ENCODE measurements at places on chromosomes 4 and X.

DNA sequence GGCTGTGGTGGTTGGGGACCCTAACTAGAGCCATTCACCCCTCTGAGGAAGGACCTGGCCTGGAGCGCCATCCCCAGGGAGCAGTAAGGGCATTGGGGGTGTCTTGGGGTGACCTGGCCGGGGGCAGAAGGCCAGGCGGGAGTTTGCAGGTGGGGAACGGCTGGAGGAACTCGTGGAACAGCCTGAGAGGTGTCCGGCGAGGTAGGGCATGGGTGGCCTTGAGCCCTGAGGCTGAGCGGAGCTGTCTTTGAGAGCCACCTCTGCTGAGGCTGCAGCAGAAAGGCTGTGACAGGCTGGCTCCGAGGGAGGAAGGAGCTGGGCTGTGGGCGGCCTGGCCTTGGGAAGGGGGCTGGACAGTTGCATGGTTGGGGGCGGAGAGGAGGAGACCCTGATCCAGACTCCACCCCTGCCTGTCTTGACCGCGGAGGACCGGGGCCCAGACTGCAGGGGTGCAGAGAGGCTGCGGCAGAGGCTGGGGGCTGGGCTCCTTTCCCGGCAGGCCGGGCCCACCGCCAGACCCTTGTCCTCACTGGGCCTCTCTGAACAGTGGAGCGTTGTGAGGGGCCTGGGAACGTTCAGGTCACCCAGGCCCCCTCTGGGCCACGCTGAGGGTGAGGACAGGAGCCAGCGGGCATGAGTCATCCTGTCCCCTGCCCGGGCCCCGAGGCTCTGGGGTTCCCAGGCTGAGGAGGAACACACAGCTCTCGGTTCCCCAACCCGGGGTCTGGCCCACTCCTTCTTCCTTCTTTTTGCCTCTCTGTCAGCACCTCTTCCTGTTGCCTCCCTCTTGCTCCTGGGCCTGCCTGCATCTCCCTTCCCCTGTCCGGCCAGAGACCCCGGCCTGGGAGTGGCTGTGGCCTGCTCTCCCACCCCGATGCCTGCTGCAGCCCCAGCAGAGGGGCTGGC, 8.1 kb downstream of the SH3BP2 start:
- peak; percentile 81 for DNase-seq

- no peak for DNase-seq
Observed at GRCh38 chrX:154376774-154377173, 2.3 kb upstream of the EMD start.

- no peak for DNase-seq
Observed at GRCh38 chr4:136369073-136369472, 1163.2 kb downstream of the PCDH18 start.

DNA sequence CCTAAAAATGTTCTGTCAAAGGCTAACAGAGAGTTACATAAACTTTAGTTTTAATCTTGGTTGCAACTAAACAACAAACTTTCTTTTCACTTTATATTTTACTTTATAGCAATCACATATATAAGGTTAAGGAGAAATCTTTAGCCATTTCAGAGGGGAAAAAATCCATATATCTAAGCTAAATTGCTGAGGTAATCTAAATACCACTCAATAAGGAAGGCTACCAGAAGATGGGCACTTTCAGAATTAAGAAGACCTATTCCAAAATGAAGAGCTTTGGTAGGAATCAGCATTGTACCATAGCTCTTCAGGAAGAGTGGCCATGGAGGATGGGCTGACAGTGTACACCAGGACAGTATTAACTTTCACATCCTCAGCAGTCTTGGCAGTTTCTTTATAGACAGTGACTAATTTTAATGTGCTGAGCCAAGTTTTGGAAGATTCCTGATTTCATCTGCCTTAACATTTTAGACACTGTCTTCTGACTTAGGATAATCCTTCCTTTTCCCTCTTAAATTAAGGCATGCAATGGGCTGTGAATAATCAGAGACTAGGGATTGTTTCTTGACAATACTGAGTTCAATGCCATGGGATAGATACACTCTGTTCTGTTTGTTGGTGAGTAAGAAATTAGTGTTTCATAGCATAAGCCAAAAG, 7.1 kb downstream of the FAT4 start:
- DNase-seq, result no peak

DNA sequence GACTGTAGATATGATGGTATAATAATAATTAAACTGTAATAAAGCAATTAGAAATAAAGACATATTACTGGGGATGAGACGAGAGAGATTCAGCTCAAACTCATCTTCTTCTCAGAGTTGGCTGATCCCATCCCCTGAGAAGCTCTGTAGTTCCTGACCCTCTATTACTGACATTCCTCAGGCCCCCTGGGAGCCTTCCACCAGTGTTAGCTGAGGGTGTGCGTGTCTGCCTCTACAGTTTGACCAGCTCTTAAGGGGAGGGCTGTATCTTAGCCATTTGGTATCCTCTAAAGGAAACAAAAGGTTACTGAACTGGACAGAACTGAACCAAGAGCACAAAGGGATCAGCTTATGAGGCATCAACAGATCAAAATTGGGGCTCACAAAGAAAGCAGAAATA, 11.2 kb downstream of the FHDC1 start:
- DNase-seq, result no peak

Data from heart left ventricle (tissue), 16 donors.